ENCODE measurements at places on chromosomes 5 and 9. TPM values are rescaled to one million over a fixed set of nuclear protein-coding genes. Genes with fewer than 3 reads are reported as not detected.

ADAMTSL2 gene
- total RNA-seq, result 1.1 TPM

N4BP3 gene
- 58.2 TPM for total RNA-seq

ANAPC2 gene
- total RNA-seq, result 41.5 TPM

DNA sequence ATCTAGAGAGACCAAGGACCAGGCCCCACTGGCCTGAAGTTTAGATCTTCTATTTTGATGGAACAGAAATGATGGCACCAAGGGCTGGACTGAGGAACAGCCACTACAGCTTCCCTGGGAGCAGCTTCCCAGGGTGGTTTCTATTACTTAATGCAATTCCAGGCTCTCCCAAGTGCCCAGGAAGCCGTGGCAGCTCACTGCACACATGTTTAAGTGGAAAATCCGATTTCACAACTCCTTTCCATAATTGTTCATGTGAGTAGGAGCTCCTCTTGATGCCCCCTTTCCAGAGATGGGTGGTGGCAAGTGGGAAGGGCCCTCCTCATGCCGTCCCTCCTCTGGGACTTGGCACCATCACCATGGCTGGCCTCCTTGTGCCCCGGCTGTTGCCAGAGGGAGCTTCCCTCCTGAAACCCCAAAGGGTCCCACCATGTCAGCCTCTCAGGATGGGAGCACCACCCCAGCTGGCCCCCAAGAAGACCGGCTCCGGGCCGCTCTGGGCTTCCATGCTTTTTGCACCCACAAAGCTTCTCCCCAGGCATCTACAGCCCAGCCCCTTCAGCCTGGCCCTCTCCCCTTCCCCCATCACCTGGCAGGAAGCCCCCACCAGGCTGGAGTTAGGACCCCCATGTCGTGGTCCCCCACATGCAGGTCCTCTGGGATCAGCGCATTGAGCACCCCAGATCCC, 9.1 kb upstream of the UBAC1 start:
- H3K4me3 ChIP-seq, result no peak overlapping the region
- DNase-seq, result no peak
- no peaks in the 10 kb centered on the region for H3K4me1 ChIP-seq
- H3K36me3 ChIP-seq, result no peaks in the 10 kb centered on the region

DNA sequence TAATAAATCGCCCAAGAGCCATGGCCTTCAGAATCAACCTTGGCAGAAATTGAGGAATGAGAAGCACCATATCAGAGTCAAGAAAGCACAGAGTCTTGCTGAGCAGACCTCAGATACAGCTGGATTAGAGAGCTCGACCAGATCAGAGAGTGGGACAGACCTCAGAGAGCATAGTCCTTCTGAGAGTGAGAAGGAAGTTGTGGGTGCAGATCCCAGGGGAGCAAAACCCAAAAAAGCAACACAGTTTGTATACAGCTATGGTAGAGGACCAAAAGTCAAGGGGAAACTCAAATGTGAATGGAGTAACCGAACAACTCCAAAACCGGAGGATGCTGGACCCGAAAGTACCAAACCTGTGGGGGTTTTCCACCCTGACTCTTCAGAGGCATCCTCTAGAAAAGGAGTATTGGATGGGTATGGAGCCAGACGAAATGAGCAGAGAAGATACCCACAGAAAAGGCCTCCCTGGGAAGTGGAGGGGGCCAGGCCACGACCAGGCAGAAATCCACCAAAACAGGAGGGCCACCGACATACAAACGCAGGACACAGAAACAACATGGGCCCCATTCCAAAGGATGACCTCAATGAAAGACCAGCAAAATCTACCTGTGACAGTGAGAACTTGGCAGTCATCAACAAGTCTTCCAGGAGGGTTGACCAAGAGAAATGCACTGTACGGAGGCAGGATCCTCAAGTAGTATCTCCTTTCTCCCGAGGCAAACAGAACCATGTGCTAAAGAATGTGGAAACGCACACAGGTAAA, 4.5 kb downstream of the NFX1 start:
- no peak for DNase-seq
- H3K36me3 ChIP-seq, result peaks cover 26% of the 10 kb centered on the region
- H3K27me3 ChIP-seq, result no peaks in the 10 kb centered on the region
- no peak overlapping the region for H3K27ac ChIP-seq
- 0 out of 2 replicates have a peak, but pooled peaks cover 5% of the 10 kb centered on the region for H3K4me1 ChIP-seq

INSL6 gene
- not detected for total RNA-seq

GRCh38 chr5:107821288-107821687, 150.6 kb upstream of the EFNA5 start:
- H3K4me3 ChIP-seq, result no peak overlapping the region
- H3K36me3 ChIP-seq, result no peaks in the 10 kb centered on the region
- no peak overlapping the region for H3K27ac ChIP-seq
- H3K27me3 ChIP-seq, result no peaks in the 10 kb centered on the region
- H3K4me1 ChIP-seq, result peaks cover 18% of the 10 kb centered on the region

IFNA2 gene
- not detected for total RNA-seq

PCDHGA3 gene
- total RNA-seq, result 0.90 TPM

DNA sequence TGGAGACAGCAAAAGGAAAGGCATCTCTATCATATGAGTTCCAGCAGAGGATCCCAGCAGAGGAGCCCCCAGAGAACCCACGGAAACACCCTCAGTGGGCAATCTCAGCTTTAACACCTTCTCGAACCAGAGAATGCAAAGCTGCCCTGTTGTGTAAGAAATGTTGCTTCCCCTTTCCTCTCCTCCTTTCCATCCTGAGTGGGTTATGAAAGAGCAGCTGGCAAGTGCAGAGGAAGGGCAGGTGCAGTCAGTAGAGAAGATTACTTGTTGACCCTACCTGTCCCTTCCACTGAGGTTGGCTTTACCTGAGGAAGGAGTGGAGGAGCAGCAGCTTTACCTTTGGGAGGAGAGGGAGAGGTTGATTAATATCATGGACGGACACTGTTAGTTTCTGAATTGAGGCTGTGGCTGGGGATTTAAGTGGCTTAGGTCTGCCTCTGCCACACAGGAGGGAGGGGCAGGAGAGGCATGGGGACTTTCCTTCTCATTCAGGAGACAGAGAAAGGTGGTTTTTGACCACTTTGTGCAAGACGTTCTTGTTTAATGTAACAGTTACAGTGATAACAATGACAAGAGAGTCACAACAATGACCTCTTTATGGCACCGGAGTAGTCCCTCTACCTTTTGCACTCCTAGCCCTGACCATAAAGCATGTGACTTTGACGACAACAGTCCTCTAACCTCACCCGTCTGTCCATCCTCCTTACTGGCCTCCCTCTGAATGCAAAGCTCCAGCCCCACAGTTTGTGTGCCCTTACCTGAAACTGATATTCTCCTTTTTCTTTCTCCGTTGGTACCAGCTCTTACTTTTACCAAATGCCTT, 254.8 kb downstream of the NSG2 start:
- H3K27me3 ChIP-seq, result no peaks in the 10 kb centered on the region
- no peaks in the 10 kb centered on the region for H3K36me3 ChIP-seq
- H3K4me1 ChIP-seq, result peaks cover 9% of the 10 kb centered on the region
- H3K27ac ChIP-seq, result no peak overlapping the region

DNA sequence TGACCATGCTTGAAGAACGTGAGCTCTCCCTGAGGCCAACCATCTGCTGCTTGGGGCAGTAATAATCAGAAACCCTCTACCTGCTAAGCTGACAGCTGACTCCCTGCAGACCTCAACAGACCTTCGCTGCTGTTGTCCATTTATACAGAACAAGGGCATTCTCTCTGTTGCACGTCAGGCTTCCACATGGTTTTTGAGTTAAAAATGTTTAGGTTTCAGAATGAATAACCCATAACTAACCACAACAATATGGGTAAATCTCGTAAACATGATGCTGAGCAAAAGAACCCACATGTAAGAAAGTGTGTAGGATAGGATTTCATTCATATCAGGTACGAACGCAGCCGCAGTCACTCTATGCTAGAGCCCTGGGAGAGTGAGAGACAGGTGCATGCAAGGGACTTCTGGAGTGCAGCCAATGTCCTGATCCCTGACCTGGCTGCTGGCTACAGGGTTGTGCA, 348.5 kb downstream of the MED10 start:
- no peak overlapping the region for H3K4me3 ChIP-seq
- DNase-seq, result no peak
- H3K4me1 ChIP-seq, result no peaks in the 10 kb centered on the region
- no peak overlapping the region for H3K27ac ChIP-seq
- no peaks in the 10 kb centered on the region for H3K36me3 ChIP-seq
